ENCODE measurements at places on chromosomes 2 and 18.
A peak's percentile ranks its signal among the peaks of the same experiment; 100 is the strongest.

- no peak for DNase-seq
These were observed 144.1 kb upstream of the MGAT5 start for GRCh38 chr2:134109725-134110124.

DNA sequence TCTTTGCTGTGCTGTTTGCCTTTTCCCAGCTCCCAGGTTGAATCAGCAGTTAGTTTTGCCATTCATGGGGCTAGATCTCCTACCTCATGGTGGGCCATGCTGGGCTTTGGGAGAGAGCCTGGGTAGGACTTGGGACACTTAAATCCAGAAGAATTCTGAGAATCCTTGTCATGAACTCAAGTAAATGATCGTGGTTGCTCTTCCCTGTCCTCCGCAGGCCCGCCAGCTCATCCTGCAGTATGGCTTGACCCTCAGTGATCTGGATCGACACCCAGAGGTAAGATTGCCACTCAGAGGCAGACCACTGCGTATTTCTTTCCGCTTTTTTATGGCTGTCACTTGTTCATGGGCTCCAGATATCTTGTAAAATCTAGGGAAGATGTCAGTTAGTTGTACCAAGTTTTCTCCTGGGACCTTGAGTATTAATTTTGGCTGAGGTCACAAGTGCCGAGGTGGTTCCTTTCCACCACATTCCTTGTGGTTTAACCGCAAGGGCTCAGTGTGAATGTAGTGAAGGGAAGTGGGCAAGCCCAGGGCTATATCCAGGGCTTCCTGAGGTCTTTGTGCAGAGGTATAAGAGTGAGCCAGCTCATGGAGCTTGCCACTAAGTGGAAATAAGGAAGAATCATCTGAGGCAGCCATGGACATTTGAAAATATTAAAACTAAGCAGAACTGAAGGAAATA, 37.7 kb downstream of the RPIA start:
- DNase-seq = peak; percentile 24

DNA sequence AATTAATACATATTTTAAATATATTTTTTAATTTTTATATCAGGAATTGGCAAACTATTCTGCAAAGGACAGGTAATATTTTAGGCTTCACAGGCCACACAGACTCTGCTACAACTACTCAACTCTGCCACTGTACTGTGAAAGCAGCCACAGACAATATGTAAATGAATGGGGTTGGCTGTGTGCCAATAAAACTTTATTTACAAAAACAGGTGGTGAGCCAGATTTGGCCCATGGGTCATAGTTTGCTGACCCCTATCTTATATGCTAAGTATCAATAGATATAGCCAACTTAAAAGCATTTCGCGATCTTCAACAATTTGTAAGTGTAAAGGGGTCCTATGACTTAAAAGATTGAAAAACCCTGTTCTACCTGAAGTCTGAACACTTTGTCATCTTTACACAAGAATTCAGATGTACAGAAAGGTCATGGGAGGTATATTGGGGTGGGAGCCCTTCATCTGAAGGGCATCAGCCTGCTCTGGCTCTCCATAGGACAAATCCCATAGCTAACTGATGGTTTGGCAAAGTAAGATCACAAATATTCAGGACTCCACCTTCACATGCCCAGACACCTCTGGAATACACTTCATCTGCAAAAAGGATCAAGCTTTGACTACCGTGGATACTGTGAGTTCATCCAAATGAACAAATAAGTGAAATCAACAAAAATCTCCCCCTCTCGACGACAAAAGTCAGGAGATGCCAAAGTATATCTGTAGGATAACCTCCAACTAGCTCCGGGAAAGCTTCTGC, 65.9 kb downstream of the C1D start:
- no peak for DNase-seq

GRCh38 chr2:24791452-24791851, 1.7 kb downstream of the PTRHD1 start:
- DNase-seq = peak; percentile 23

DNA sequence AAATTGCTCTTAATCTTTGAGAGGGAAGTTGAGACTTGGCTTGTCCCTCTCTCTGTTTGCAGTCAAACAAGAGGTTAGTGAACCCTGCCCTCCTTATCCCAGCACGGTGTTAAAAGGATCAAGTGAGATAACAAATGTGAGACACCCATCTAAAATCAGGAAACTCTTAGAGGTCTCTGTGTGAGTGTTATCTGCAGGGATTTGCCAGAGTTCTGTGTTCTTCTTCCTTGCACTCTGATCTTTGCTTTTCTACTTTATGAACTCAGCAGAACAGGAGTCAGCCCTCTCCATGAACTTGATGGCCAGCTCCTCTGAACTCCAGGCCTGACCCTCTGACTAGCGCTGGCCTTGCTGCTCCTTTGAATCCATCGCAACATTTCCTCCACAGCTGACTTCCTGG, 123.8 kb downstream of the NCKAP5 start:
- DNase-seq = no peak

DNA sequence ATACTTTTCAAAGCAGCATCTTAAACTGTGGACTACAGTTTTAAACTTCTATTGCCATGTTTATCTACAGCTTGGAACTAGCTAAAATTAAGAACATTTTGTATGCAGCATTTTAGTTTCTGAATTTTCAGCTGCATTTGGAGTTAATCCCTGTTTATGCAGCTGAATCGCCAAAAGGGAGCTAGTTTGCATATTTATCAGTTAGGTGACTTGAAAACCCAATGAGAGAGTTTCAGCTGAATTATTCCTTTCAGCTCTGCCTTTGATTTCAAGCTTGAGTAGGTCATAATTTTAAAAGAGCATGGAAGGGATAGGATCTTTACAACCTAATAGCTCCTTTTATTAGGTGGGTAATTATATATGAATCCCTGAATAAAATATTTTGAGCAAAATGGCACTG, 692.6 kb downstream of the MBD2 start:
- no peak for DNase-seq
